ENCODE measurements at places on chromosomes 2 and 18.

DNA sequence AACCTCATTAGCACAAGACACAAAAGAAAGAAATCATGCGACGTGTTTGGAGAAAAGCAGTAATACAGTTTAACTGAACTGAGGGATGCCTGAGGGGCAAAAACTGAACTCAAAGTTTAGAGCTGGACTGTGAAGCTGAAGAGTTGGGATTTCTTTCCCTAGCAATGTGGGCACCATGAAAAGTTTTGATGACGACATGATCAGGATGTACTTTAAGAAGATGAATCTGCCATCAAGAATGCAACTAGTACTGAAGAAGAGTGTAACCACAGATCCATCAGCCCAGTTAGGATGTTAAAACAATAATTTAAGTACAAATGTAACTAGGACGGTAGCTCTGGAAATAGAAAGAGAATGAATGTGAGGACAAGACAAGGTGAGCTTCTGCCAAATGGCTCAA is 196.2 kb downstream of the VWC2L start:
- no peak for ATAC-seq

- ATAC-seq, result no peak
Observed at GRCh38 chr2:232872826-232873225, 2.8 kb downstream of the SNORC start.

DNA sequence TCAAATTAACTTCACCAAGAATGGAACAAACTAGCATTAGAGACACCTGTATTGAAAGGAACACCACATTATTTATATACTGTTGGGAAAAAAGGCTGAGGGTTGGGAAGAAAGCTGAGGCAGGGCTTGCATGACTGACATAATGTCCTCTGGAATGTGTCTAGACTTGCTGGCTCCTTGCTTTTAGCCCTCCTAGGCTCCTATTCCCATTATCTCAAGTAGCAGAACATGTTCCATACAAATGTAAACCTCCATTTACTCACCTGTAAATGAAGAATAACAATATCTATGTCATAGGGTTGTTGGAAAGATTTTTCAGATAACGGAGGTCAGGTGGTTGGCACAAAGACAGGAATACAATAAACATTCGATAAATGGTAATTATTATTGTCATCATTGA is 976 bp upstream of the ACADL start:
- no peak for ATAC-seq

DNA sequence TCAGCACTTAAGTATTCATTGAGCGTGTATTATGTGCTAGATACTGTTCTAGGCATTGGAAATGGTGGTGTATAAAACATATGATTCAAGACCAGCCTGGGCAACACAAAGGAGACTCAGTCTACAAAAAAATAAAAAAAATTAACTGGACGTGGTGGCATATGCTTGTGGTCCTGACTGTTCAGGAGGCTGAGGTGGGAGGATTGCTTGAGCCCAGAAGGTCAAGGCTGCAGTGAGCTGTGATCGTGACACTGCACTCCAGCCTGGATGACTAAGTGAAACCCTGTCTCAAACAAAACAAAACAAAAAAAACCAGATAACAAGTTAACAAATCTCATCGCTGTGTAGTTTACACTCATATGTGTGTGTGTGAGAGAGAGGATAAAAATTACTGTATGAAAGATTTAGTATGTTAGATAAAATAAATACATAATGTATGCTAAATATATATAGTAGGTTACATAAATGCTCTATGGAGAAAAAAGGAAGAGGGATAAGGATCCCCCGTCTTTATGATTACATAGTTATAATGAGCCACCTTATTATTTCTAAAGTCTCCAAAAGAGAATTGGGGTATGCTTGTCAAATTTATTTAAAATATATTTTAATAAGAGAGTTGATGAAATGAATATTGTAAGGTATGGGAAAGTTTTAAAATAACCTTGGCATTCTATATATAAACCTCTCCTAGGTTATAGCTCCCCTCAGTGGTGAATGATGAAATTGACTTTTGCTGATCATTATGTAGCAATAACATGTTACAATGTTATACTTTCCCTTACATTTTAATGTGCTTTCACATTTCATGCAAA is 69.2 kb downstream of the EHBP1 start:
- ATAC-seq, result no peak

DNA sequence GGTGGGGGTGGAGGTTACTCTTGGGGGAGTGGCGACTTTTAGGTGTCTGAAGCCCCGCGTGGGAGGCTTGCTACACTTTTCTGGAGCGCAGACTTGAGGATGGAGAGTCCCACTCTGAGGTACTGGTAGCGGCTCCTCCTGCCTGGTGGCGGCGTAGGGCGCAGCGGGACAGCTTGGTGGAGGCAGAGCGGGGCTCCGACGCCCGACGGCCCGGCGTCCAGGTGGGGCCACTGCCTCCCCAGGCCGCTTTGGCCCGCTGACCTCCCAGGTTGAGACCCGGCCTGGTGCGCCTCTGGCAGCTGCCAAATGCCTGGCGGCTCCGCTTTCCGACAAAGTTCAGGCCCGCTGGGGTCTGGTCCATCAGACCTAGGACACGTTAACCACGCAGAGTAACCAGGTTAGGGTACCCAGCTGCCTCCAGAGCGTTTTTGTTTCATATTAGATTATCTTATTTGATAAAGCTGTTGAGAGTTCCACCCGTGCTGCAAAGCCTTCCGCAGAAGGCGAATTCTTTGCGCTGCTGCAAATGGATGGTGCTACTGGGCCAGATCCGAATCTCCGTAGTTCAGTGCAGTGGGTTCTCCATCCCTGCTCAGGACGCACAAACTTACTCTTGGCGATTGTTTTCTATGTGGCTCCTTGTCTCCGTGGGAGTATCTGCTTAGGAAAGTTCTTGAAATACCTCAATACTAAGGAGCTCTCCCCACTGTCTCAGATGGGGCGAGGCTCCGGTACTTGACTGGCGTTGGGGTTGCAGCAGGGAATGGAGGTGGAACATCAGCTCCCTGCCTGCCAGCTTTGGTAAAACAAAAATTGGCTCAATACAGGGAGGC is 405.9 kb downstream of the XIRP2 start:
- no peak for ATAC-seq

DNA sequence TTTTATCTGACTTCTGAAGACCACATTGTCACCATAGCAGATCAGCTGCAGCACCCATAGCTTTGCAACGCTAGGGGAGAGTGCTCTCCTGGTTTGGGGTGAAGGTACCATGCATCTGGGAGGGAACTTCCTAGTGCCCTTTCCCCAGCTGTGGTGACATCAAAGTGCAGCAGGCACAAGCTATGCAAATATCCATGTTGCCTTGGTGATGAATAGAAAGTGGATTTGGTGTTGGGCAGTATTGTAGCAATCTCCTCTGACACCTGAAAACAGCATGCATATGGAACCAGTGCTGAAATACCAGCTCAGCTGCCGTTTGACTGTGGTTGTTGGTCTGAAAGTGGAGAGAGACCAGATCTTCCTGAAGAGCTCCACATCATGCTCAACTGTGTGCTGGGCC is 37.1 kb downstream of the BCL2L11 start:
- peak; percentile 82 for ATAC-seq
